ENCODE measurements at places on chromosomes 16 and 17. TPM values are rescaled to one million over a fixed set of nuclear protein-coding genes. Genes with fewer than 3 reads are reported as not detected.

Gene AARS1
- 307 TPM for total RNA-seq

Gene CDT1
- total RNA-seq, result 3.5 TPM

Gene LRRC37A
- 3.0 TPM for total RNA-seq

Gene TK1
- total RNA-seq, result 79.5 TPM

Gene KRTAP3-1
- not detected for total RNA-seq

Gene AOC3
- total RNA-seq, result not detected

Gene PRAC2
- not detected for total RNA-seq

Gene TRIM65
- total RNA-seq, result 13.4 TPM

Gene NPB
- not detected for total RNA-seq

Gene MYLK3
- total RNA-seq, result 0.80 TPM

Gene BAIAP2
- 30.8 TPM for total RNA-seq

Gene TNFRSF13B
- not detected for total RNA-seq

Gene KRTAP1-1
- total RNA-seq, result not detected

Gene CCL8
- not detected for total RNA-seq

Gene RNF222
- total RNA-seq, result under 0.01 TPM

Gene FBXL16
- total RNA-seq, result 1.7 TPM

Gene NOD2
- total RNA-seq, result 0.17 TPM

Data from mammary epithelial cell (primary cell).